ENCODE measurements at places on chromosomes 16 and 17. TPM values are rescaled to one million over a fixed set of nuclear protein-coding genes. Genes with fewer than 3 reads are reported as not detected.

The HOXB4 gene
- 8.9 TPM for total RNA-seq

The CBX8 gene
- total RNA-seq: 4.0 TPM

The KCNJ18 gene
- total RNA-seq: not detected

The CBFA2T3 gene
- total RNA-seq: under 0.01 TPM

The RASD1 gene
- 0.26 TPM for total RNA-seq

DNA sequence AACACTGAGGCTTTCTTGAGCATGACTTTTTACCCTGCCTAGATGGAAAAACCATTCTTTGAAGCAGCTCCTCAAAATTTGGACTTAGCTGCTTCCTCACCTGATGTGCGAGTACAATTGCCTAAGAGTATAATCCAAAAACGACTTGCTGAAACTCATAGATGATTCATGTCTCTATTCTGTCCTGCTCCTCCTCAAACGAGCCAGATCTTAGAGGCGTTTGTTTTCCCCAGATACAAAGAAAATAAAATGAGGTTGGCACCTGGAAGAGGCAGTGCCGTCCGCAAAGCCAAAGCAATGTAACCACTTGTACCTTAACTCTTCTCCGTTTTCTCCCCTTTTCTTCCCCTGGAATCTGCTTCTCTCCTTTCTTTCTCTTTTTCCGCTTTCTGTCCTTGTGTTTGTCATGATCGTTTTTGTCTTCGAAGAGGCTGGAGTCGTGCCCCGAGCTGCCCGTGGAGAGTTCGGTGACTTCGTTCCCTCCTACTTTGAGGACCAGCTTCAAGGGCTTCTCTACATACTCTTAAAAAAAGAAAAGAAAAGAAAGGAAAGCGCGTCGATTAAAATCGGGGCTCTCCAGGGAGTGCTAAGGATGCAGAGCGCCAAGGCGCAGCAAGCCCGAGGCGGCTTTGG, 895 bp downstream of the BRD7 start:
- no peak for DNase-seq

DNA sequence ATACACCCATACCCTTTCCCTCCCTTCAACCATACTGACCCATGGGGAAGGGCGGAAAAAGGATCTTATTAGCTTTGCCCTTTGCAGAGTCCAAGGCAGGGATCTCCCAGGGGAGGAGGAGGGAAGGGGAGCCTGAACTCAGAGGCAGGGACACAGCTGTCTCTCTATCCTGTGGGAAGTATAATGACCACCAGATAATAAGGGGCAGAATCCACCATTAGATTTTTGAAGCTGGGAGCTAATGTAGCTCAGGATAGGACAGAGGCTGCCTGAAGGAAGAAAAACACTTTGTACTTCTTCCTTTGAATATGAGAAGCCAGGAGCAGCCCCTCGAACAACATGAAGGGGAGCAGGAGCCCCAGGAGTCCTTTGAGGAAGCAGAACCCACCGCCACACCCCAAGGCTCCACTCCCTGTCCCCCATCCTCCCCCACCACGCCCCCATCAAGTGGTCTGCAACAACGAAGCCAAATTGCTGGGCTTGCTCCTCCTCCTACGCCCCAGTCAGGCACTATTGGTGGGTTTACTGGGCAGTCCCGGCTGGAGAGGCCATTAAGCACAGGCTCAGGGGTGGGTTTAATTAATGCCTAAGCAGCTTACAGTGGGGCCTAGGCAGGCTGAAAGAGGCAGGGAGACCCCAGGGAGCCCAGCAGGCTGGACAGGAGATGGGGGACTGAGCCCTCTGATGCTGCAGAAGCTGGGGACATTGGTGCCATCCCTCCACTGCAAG, 5.3 kb downstream of the MPP2 start:
- DNase-seq: no peak

DNA sequence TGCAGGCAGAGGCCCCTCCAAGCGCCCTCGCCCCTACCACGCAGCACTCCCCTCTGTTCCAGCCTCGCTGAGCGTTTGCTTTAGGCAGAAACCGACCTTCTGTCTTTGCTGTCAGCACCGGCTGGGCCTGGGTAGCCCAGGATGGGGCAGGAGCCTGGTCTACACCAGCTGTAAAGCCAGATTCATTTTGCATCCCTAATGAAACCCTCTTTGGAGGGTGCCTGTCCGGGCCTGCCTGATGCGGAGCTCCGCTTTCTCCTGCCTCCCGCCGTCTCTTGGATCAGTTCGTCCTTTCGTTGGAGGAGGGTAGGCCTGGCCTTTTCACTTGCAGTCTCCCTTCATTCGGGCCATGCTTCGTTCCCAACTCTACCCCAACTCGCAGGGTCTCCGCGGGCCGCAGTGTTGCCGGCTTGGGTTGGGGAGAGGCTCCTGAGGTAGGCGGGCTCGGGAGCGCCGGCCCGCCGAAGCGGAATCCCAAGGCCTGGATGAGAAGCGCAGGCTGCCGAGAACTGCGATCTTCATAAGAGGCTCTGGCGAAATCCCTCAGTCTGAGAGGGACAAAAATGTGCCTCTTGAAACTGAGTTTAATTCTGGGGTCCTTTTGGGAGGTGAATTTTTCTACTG, 4.8 kb upstream of the HOXB8 start:
- no peak for DNase-seq

DNA sequence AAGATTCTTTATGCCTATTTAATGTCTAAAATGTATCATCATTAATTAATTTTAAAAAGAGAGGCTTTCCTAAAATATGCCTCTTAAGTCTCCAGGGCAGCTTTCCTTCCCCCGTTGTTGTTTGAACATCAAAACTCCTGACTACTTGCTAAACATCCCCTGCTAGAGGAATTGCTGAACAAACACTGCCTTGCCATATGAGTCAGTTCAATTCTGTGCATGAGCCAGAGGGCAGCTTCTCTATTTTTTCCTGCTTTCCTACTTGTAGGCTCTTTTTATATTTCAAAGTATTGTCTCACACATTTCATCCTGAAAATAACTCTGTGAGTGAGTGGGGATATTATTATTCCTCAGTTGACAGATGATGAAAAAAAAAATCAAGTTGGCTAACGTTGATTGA, 143.4 kb downstream of the HS3ST4 start:
- DNase-seq: no peak

- no peak for DNase-seq
Observed at GRCh38 chr16:85639529-85640253, 26.6 kb downstream of the GSE1 start.

GRCh38 chr17:45940826-45941225, 46.5 kb downstream of the MAPT start:
- DNase-seq: no peak

- DNase-seq: peak; percentile 54
Observed at GRCh38 chr17:80596760-80597608, 52.3 kb downstream of the RPTOR start.

DNA sequence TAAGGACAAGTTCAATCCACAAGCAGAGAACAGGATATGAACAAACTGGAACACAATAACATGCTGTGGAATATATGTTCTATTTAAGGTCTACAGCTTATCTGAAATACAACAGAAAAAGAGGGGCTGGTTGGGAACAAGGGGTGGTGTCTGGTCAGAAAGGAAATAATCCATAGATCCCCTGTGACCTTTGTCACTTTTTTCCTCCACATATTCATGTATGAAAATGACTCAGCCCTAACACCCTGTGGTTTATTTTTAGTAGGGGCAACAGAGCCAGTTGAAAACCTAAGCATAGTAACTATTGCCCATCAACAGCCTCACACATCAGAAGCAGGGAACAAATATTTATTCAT, 12.3 kb upstream of the SPAG9 start:
- no peak for DNase-seq

DNA sequence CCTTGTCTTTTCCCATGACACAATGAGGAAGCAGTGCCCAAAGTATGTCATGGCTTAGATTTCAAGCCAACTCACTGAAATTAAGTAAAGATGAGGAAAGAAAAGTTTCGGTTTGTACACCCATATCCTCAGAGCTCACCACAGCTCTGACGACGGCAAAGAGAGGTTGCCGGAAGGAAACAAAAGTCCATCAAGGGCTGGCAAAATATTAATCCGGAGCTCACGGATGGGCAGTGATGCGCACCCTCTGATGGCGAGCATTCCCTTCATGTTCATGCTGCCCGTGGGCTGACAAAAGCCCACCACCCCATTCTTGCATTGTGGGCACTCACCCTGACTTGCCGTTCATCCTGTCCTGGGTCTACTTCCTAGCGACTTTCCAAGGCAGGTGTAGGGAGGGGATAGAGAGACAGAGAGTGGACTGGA, 103.1 kb downstream of the SOX9 start:
- no peak for DNase-seq

DNA sequence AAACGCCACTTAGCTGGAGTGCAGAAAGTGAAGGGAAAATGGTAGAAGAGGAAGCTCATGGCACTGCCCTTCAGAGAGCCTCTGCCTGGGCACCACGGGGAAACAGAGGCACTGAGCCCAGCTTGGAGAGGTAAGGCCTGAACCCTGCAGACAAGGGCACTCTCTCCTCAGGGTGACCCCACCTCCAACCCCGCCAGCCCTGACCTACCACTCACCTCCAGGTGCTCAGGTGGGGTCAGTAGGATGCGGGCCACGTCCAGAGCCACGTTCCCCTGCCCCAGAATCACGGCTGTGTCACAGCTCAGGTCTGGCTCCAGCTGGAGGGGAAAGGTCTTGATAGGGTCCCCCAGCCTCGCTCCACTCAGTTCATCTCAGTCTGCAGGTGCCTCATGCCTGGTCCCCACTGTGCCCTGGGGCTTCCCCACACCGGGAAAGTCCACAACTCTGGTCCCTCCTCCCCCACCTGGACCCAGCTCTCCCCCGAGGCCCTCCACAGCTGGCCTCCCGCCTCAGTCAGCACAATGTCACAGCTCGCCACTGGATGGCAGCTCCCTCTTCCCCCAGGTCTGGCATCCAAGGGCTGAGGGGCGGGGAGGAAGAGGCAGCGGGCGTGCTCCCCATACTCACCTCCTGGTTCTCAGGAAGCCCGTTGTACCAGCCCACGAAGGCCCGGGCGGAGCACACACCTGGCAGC, 6.0 kb upstream of the GRIN2C start:
- DNase-seq: no peak

GRCh38 chr16:70381604-70382342, 35.1 kb downstream of the DDX19A start:
- no peak for DNase-seq

GRCh38 chr16:85271198-85271597, 158.9 kb upstream of the CIBAR2 start:
- no peak for DNase-seq

GRCh38 chr16:4801962-4802658, at the start of gene ROGDI:
ROGDI (minus strand) TSS chr16:4802633; CDS start chr16:4802571, 62 bp downstream.
- peak; percentile 11 for DNase-seq

DNA sequence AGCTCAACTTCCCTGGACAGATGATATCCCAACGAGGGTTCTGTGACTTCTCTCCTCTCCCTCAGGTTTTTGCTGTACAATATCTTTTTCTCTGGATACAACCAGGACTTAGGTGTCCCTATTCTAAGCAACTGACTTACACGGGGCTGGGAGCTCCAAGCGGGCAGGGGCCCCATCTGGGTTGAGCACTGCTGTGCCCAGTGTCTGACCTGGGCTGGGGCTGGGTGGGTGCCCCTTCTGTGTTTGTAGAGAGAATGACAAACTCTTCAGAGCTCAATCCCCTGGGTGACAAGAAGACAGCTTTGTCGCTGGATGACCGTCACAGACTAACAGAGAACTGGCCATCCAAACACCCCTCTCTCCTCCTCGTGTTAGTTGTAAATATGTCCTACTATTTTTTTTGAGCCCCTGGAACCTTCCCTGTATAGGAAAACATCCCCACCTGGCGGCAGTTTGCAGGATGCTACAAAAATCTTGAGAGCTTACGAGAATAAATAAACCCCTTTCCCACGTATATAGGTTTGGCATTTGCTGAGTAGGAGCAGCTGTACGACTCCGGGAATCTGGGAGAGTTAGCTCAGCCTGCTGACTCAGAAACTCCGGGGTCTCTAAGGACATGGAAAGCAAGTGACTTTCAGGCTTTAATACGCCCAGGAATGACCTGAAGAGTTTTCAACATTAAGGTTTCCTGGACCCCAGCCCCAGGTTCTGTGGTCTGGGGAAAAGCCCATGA, 23.7 kb upstream of the RCVRN start:
- peak; percentile 72 for DNase-seq

- DNase-seq: no peak
Observed at GRCh38 chr17:17345294-17345597, 42.1 kb downstream of the NT5M start.

DNA sequence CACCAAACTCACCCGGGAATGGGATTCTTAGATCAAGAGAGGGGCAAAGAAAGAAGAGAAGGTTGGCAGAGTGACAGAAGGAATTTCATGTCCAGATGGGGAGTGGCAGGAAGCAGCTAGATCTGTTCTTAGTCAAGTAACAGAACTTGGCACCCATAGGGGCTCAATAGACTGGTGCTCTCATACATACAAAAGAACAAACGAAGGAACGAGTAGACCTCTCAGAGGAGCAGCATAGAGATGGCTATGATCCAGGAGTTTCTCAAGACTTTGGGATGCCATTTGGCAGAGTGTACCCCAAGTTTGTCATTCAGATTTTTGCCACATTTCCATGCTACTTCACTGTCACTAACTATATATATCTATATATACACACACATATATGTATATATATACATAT, 47.9 kb downstream of the GINS3 start:
- DNase-seq: no peak

- no peak for DNase-seq
Observed at GRCh38 chr17:80219763-80220053, 425 bp downstream of the SGSH start.

- DNase-seq: no peak
Observed at GRCh38 chr17:58381124-58382035, 29.4 kb upstream of the SUPT4H1 start.

- no peak for DNase-seq
Observed at GRCh38 chr17:80960037-80960796, 31.4 kb upstream of the CHMP6 start.

All from fibroblast of lung (primary cell).